ENCODE measurements at places on chromosomes 6 and 20.

DNA sequence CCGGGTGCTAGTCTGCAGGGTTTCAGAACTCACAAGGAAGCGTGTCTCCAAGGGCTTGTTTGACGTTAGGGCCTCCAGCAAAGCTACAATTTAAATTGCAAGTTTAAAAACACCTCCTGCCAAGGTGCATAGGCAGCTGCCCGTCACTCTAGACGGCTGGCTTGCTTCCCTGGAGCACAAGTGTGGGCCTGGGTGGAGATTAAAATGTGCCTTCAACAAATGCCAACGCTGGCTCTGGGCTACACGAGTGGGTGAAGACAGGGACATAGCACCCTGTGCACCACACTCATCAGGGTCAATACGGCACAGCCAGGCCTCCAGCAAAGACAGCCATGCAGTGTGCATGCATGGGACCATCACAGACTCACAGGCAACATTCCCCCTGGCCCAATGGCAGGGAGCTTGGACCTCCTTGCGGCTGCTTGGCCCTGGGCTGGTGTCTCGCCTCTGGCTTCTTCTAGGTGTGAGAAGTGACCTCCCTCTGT is 48.4 kb upstream of the FRMD1 start:
- DNase-seq = no peak

GRCh38 chr20:42338294-42339201 is 720.4 kb upstream of the CHD6 start:
- DNase-seq = no peak

DNA sequence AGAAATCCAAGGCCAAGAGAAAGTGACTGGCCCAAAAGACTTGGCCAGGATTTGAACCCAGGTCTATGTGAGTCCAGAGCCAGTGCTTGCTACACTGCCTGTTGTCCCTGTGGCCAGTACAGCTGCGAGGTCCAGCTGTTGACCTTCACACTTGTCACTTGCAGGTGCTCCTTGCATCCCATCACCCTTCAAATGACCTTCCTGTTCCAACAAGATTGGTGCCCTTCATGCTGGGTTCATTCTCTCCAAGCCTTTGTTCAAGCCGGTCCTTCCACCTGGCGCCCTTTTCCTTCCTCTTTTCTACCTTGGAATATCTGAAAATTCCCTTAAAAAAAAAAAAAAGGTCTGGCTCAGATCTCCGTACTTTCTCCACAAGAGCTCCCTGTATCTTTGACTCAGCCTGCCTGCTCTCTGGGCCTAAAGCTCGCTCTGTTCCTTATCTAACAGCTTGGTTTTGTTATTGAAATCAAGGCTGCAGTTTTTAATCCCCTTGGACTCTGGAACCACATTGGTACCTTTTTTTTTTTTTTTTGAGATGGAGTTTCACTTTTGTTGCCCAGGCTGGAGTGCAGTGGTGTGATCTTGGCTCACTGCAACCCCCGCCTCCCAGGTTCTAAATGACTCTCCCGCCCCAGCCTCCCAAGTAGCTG is 22.2 kb upstream of the MRPS18A start:
- DNase-seq = no peak

GRCh38 chr6:14543971-14544585 is 426.5 kb downstream of the CD83 start:
- no peak for DNase-seq

DNA sequence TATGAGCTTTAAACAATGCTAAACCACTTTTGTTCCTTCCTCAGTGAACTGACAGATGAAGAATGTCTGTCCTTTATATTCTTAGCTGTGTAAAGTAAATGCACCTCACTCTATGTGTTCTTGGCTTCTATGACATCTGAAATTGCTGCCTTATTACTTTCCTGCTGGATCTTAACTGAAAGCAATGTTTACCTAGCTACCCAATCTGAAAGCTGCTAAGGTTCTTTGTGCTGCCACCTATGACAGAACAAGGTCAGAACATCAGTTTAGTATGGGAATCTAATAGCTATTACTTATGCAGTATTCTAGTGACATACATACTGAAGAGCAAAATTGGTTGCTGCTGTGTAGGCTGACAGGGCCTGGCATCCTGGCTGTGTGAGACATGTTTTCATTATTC is 444.1 kb downstream of the KHDRBS2 start:
- DNase-seq = no peak

DNA sequence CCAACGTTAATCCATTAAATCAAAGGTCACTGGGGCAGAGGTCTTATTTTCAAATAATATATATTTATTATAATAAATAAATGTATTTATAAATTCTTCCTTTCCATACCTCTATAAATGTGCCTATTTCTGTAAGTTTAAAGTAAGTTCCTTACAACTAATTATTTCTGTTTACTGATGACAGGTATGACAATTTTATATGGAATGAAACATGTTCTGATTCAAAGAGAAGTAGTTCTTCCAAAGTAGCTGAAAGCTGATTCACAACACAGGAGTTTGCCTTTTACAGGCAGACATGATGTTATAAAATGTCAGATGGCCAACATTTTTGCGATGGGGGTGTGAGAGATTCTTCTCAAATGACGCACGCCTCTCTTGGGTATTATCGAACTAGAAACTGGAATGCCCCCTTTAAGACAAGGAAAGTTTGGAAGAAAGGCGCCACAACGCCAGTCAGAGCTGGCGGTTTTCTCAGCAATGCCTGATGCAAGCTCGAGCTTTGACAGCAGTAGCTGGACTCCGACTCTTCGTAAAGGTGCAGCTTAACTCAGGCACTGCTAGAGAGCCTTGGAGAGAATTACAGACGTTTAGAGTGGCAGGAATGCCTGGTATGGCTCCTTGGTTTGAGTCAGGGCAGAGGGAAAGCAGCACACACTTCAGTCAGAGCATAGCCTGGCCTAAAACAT is 92.1 kb downstream of the FOXC1 start:
- DNase-seq = no peak

GRCh38 chr6:56684342-56685101 is 41.8 kb upstream of the DST start:
- no peak for DNase-seq

DNA sequence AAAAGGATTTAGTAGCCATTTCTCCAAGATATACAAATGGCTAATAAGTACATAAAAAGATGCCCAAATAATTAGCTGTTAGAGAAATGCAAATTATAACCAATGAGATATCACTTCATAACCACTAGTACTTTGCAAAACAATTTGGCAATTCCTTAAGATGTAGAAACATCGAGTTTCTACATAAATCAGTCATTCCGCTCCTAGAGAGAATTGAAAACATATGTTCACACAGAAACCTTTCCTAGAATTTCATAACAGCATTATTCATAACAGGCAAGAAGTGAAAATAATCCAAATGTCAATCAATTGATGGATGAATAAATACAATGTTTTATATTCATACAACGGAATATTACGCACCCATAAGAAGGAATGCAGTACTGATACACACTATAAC is 20.5 kb upstream of the NT5E start:
- DNase-seq = no peak

DNA sequence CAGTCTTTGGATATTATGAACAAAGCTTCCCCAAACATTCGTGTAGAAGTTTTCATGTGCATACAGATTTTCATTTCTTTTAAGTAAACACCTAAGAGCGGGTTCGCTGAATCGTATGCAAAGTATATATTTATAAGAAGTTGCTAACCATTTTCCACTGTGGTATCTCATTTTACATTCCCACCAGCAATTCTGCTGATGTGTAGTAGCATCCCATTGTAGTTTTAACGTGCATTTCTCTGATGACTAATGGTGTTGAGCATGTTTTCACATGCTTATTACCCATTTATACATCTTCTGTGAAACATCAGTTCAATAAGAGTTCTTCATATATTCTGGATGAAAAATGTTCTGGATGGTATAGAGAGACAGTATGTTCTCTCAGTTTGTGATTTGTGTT is 97.4 kb downstream of the IYD start:
- no peak for DNase-seq
